ENCODE measurements at places on chromosomes 12 and 14.
A peak's percentile ranks its signal among the peaks of the same experiment; 100 is the strongest.

- peak; percentile 83 for DNase-seq
These were observed at the start of gene KTN1 for GRCh38 chr14:55579724-55580469. KTN1 (plus strand) TSS chr14:55580207; CDS start chr14:55612049, 31,842 bp downstream.

- no peak for DNase-seq
These were observed 354.2 kb upstream of the ATP2B1 start for GRCh38 chr12:90062799-90063198.

DNA sequence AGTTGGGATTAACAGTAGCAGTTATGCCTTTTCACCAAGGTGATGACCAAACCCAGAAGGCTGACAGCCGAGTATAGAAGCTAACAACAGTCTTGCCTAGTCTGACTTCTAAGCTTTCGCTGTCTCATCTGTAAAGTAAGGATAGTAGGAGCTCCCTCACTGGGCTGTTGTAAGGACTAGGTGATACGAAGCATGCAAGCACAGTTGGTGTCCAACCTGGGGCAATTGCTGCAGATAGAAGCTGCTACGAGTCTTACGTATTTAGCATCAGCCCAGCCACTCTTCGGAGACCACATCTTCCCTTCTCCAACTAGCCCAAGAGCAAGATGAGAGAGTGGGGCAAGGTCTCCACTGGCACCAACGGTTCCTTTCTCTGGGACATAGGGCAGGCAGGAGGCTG, 6.0 kb downstream of the HAL start:
- no peak for DNase-seq

DNA sequence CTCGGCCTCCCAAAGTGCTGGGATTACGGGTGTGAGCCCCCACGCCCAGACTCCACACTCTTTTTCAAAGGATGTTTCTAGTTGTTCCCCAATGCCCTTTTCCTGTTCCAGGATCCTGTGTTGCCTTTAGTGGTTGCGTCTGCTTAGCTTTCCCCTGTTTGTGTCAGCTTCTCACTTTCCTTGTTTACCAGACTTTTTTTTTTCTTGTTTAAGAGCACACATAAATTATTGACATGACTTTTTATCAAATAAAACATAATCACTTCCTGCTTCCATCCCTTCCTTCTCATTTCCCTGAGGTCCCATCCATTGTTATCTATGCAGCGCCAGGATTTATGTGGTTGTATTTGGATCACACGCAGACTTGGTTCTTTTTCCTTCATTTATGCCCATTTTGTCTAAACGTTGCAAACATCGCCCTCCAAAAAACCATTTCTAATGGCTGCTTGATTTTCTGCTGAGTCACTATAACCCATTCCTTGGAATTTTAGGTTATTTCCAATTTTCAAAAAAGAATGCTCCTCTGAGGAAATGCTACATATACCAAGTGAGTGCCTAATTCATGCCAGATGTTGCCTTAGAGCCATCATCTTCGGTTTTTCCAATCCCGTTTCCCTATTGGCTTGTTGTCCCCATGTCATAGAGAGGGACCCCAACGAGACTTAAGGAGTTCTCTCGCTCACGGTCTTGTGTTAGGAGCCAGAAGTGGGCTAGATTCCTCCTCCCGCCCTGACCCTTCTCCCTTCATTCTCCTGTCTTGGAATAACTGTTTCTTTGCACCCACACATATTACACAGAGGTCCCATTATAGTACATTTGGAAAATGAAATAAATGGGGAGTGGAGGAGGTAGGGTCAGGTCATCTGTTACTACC, 13.5 kb upstream of the CYP46A1 start:
- no peak for DNase-seq

DNA sequence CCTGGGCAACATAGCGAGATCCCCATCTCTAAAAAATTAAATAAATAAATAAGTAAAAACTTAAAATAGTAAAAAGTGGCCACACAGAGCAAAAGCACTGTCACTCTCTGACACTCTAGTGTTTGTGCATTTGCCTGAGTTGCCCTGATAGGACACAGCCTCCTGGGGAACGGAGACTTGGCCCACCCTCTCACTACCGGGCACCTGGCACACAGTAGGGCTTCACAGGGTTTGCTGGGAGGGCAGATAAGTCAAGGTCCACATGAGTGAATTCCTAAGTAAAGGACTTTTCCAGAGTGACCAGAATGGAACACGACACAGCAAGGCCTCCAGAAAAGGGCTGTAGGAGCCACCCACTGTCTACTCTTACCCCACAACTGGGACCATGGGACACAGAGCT, 54.3 kb downstream of the SCARB1 start:
- no peak for DNase-seq

DNA sequence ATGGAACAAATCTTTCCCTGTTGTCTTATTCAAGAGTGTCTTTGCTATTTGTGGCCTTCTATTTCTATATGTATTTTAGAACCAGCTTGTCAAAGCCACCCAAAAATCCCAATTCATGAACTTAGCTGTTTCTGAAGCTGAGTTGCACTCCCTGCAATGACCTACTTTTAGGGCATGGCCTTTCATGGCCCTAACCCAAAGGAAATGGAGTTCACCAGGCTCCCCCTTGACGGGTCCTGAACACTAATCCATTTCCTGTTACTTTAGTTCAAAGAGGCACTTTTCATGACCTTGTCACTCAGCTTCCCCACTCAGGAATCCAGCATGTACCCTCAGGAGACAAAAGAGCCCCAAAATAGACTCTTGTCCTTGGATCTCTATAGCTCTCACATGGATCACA, 7.6 kb downstream of the TMED8 start:
- DNase-seq: no peak

DNA sequence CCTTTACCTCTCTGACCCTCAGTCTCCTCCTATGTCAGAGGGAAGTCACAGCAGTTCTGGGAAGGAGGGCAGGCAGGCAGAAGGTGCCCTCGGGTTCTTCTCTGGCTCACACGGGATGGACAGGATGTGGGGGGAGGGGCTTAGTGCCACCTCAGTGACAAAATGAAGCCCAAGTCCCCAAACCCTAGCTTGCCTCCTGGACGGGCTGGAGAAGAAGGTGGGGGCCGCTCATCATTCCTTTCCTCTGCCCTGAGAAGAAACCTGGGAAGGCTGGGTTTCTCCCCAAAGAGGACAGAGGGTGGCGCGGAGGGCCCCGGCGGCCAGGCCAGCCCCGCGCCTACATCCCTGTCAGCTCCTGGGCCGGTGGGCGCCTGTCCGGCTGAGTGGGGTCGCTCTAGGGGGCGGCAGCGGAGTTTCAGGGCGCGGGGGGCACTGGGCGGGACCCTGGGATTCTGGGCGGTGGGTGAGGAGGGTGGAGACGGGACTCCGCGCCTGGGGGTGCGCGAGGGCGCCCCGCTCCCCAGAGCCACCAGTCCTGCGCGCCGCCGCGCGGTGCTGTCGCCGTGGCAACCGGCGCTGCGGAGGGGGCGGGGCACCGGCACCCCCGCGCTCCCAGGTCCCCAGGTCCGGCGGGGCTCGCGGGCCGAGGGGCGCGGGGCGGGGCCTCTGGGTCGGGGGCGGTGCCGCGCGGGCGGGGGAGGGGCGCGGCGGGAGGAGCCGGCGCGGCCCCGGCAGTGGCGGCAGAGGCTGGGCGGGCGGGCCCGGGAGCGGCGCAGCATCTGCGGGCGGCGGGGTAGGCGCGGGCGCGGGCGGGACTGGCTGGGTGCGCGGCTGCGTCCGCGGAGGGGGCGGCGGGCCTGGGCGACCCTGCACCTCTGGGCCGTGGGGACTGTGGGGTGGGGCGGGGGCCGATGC, at the start of gene TMEM121:
TMEM121 (plus strand) TSS at position 723 of the 915 bp plus-strand sequence. CDS start 2,252 bp downstream, outside the sequence.
- peak; percentile 6 for DNase-seq

GRCh38 chr14:97866195-97866594, 1069.0 kb downstream of the VRK1 start:
- no peak for DNase-seq

DNA sequence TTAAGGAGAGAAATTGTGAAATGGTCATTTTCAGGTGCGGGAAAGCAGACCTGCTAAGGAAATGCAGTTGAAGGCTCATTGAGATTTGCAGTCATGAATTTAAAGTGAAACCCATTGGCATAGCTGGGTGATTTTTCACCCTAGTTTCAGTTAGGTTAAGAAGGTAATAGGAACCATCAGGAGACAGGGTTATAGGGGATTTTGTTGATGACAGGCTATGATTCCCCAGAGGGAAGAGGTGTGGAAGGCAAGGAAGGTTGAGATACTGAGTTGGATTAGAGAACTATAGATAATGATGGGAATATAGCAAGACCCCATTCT, 22.7 kb upstream of the BMAL2 start:
- DNase-seq: no peak

DNA sequence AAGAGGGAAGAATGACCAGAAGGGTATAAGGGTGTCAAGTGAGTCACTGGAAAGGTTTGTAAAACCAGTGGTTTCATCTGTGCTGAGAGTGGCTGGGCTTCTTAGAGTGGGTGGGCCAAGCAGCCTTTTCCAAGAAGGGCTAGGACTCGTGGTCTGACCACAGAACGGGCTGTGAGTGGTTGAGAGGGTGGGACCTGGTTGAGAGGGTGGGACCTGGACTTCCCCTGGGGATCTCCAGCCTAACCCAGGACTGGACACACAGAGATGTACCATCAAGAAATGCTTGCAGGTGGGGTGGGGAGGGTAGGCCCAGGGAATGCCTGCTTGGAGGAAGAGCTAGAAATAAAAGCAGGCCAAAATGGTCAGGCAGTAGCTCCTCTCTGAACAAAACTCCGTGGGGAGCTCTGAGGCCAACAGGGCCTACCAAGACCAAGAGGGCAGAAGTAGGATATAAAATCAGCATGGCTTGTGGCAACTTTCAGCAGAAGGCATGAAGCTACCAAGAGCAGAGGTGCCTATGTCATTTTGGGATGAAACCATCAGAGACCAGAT, 140.5 kb downstream of the FOXN3 start:
- DNase-seq: peak; percentile 12

DNA sequence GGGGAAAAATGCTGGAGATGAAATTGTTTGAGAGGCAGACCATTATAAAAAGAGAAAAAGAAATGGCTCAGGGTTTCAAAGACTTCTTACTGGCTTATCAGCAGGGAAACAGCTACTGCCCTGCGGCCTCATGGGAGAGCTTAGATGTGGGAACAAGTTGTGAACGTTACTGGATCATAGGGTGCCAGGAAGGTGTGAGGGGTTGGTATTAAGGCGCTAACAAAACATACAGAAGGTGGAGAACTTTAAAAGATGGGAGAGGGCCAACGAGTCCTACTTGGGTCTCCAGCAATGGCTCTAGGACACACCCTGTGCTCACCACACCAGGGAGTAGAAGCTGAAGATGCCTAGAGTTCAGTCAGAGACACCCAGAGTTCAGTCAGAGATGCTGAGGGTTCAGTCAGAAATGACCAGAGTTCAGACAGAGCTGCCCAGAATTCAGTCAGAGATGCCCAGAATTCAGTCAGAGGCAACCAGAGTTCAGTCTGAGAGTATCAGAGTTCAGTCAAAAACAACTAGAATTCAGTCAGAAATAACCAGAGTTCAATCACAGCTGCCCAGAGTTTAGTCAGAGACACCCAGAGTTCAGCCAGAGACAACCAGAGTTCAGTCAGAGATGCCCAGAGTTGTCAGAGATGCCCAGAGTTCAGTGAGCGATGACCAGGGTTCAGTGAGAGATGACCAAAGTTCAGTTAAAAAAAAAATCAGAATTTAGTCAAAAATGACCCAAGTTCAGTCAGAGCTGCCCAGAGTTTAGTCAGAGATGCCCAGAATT, 1103.6 kb downstream of the BCL11B start:
- DNase-seq: no peak

DNA sequence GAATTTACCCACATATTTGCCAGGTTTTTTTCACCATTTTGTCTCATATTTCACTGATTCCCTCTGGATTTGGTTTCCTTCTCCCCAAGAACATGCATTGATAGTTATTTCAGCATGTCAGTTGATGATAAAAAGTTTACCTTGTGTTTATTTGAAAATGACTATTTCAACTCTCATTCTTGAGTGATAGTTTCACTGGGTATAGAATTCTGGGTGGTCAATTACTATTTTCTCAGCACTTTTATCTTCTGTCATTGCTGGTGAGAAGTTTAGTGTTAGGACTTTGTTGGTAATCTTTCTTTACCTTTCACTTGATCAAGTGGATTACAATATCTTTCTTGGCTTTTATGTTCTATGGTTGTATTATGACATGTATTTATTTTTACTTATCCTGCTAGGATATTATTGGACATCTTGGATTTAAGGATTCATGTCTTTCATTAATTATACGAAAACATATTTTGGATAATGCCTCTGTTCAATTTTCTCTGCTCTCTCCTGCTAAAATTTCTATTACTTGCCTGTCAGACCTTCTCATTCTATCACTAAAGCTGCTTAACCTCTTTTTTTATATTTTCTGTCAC, 338.6 kb downstream of the MED13L start:
- DNase-seq: no peak

GRCh38 chr12:72189266-72189665, 82.9 kb upstream of the TRHDE start:
- no peak for DNase-seq

DNA sequence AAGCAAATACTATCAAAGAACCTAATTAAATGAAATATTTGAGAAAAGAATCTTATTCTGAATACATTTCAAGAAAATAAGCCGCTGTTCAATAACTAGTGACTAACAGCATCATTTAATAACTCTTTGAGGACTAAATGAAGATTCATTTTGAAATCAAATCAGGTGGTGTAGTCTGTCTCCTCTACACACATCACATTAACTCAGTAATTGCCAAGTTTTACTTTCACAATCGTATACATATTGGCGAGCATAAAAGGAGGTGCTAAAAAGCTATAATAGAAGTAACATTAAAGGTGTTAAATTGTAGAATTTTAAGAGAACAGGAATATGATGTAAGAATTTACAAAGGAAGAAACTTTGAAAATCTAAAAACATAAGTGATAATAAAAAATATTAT, 185.1 kb downstream of the MDGA2 start:
- peak; percentile 68 for DNase-seq
